H4 (cell line): ENCODE measurements at places on chromosomes 3 and 15.

DNA sequence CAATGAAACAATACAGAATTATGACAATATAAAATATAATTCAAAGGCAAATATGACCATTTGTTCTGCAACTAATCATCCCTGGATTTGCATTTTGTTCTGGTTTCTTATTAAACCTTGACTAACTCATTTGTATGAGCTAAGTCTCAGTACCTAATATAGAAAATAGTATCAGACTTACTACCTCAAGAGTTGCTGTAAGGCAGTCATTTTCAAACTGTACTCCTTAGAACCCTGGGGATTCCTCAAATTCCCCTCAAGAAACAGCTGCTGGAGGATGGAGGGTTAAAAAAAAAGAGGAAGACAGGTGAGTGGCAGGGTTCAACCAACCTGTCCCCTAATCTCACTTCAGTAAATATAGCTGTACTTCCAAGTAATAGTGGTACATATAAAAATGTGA lies 11.1 kb downstream of the ZBTB11 start:
- no peak for DNase-seq

DNA sequence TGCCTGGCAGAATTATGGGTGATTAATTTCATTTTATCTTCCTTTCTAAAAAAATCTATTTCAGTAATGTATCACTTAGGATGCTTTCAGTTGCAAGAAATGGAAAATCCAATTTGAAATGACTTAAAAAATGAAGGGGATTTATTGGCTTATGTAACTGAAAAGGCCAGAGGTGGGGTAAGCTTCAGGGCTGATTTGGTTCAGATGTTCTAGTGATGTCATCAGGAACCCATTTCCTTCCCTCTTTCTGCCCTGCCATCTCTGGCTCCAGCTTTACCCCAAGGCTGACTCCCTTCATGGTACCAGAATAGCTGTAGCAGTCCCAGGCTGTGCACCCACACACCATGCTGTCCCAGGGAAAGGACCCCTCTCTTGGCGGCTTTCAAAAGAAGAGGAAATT lies 18.5 kb upstream of the REC114 start:
- no peak for DNase-seq

DNA sequence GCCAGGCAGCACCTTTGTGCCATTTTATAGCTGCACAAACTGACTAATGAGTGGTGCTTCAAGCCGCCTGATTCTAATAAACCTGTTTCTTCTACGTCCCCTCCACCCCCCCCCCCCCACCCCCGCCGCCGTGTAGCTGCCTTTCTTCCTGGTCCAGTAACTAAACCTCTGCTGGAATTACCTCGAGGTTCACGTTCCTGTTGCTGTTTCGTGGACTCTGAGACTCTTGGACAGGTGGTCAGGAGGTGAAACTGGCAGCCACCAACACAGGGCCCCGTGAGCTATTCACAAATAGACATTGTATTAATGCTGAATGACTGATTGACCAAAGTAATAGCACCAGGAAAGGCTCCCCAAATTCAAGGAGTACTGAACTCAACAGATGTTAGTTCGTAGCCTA lies 73.9 kb downstream of the TRIM69 start:
- DNase-seq = no peak

DNA sequence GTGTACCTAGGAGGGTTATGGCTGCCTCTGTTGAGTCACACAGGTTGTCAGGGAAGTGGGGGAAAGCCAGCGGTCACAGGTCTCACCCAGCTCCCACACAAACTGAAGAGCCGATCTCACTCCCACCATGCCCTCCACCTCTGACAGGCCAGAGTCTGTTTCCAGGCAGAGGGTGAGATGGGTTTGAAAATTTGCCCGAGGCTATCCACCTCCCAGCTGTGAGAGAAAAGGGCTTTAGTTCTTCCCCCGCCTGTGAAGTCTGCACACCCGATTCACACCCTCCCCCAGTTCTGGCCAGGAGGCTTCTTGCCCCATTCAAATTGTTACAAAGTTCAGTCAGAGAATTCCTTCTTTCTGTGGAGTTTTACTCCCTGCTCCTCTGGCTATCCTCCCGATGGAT lies 446.9 kb downstream of the EDEM1 start:
- DNase-seq = no peak

- no peak for DNase-seq
Observed at GRCh38 chr3:172938788-172939187, 188.3 kb downstream of the ECT2 start.

DNA sequence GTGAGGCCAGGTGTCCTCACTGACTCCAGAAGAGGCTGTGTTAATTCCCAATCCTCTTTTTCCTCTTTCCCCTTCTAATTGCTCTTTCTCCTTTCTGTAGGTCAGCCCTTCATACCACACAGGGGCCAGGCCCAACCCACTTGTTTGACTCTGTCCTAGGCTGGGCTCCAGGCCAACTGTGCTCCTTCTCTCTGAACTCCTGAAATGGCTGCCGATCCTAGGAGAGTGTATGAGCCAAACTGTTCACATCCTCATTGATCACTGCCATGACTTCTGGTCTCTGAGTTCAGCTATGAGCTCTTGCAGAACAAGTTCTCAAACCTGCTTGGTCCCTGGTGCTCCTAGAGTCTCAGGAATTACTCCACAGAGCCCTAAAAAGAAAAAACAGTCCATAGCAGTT lies 145.1 kb downstream of the VGLL4 start:
- peak; percentile 67 for DNase-seq

GRCh38 chr3:45991341-45991740 lies 4.3 kb downstream of the FYCO1 start:
- DNase-seq = no peak

DNA sequence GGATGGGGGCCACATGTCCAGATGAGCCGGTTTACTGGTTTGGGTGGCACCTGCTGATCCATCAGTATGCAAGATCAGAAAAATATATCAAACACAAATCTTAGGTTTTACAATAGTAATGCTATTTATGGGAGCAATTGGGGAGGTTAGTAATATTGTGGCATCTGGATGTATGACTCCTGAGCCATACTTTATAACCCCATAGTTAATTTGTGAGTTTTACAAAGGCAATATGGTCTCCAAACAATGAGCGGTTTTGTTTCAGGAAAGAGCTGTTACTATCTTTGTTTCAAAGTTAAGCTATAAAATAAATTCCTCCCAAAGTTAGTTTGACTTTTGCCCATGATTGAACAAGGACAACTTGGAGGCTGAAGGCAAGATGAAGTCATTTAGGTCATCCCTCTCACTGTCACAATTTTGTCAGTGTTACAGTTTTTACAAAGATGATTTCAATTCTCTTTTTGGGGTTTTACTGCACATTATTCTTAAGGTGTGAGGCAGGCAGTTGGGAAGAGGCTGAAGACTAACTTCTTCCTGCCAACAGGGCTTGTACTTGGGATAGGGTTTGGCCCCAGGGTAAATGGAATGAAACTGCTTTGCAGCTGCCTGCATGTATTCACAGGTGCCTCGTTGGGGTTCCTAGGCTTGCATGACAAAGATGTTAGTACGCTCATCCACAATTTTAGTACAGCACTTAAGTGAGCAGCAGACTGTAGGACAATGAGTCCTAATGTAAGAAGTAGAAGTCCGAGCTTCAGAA lies 296.6 kb upstream of the NDN start:
- DNase-seq = no peak

DNA sequence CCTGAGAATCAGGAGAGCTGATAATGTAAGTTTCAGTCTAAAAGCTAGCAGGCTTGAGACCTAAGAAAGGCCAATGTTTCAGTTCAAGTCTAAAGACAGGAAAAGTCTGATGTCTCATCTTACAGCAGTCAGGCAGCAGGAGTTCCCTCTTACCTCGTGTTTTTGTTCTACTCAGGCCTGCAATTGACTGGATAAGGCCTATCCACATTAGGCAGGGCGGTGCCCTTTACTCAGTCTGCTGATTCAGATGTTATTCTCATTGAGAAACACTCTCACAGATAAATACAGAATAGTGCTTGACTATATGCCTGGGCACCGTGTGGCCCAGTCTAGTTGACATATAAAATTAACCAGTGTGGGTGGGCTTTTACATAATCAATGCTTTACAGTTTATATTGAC lies 122.4 kb downstream of the NR1D2 start:
- DNase-seq = no peak

DNA sequence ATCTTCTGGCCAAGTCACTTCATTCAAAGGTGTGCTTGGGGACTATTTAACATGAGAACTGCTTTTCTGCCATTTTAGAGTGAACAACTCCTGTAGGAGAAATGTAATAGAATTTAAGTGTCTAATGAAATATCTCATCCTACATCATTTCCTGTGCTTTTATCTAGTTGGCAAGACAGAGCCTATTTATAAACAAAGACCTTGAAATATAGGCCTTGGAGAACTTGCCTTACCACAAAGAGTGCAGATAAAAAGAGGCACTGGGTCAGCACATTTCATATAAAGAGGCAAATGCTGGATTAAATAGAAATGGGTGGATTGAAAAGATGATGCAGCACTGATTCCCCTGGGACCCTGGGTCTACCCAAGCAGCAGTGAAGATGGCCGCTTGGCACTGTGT lies 278.0 kb downstream of the SUCLG2 start:
- no peak for DNase-seq

DNA sequence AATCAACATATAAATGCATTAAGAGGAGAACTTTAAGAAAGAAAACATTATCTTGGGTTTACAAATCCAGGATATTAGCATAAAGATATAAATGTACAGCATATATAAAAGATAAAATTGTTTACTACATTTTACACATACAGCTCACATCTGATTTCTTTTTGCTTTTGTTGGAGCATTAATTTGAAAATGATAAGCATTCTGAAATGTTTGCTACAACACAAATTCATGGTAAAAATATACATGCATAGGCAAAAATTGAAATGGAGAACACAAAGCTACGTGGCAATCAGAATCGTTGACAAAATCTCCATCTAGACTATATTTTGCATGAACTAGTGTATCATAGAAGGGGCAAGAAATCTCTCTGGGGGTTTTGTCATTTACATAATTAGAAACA lies 159.1 kb downstream of the TIGIT start:
- DNase-seq = no peak

DNA sequence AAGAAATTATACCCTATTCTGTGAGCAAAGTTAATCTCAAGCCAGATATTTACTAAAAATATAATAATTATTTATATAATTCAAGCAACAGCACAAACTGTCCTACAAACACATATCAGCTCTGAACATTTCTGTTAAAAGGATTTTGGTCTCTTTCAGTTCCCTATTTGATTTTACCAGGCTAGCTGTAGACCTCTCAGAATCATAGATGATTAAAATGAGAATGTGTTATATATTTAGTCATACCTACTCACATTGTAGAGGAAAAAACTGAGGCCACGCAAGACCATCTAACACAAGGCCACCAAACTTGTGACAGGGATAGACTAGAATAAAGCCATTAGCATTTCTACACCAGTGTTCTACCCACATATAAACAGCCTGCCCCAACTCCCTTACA lies 28.5 kb downstream of the ACKR4 start:
- no peak for DNase-seq

DNA sequence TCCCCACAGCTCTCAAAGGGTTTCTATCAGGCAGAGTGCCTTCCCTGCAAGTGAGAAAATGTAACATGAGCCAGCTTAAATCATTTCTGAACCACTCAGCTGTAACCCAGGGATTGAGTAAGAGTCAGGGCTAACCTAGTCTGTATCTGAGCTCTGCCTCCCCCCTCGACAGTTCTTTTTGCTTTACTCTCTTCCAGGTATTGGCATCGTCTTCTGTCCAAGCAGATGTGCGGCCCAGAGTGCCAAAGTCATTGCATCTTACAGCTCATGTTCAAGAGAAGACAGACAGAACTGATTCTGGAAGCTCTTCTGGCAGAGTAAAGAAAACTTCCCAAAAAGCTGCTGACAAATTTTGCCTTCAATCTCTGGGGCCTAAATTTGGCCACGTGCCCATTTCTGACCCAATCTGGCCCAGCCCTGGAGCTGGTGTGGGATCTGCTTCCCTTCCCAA lies 74.8 kb downstream of the ABHD5 start:
- no peak for DNase-seq

DNA sequence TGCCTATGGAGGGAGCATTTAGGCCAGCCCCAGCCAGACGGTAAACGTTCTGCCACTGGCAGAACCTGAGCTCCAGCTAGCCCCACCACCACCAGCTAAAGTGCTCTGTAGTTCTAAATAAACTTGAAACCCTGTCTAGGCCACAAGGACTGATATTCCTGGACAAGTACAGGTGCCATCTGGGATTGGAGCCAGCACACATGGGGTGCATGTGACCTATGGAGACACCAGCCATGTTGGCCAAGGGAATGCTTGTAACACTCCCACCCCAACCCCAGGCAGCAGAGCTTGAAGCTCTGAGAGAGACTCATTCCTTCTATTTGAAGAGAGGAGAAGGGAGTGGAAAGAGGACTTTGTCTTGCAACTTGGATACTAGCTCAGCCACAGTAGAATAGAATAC lies 284.5 kb upstream of the DCBLD2 start:
- DNase-seq = no peak

- DNase-seq = no peak
Observed at GRCh38 chr3:64901522-64901885, 213.7 kb upstream of the ADAMTS9 start.

DNA sequence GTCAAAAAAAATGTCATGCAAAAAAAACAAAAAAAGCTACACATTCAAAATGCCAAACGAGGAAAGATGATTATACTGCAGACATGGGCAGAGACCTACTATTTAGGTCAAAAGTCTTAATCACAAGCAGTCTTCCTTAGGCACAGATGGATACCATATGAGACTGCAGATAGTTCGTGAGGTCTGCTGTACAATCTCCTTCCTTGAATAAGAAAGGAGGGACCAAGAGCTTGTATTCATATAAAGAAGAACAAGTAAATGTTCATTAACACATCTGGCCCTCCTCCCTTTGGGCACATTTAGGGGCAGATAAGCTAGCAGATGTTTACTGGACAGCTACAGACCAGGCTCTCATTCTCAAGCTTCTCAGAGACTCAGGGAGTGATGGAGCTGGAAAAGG lies 45.3 kb downstream of the ANXA2 start:
- DNase-seq = no peak

- no peak for DNase-seq
Observed at GRCh38 chr3:170896781-170897180, 11.7 kb downstream of the EIF5A2 start.

GRCh38 chr3:197750858-197751737 lies 1.4 kb downstream of the FYTTD1 start:
- peak; percentile 31 for DNase-seq

DNA sequence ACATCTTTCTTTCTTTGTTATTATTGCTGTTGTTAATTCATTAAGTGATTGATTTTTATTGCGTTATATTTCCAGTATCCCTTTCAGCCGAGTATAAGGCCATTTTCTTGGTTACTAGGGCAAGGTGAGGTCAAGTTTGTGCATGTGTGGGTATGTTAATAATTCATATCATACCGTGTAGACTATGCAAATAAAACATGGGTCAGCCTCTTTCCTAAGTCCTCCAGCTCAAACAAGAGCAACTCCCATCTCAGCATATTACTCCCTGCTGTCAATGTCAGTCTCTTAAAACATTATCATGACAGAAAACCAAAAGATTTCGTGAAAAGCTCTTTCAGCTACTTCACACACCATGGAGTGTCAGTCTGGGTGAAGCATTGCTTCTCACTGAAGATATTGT lies 103.9 kb upstream of the ST8SIA2 start:
- DNase-seq = no peak

- DNase-seq = no peak
Observed at GRCh38 chr3:26029321-26029720, 239.4 kb downstream of the OXSM start.

GRCh38 chr3:109114746-109115145 lies 3.2 kb downstream of the MORC1 start:
- DNase-seq = no peak

- DNase-seq = no peak
Observed at GRCh38 chr15:93932164-93932776, 299.1 kb upstream of the MCTP2 start.

GRCh38 chr3:119647171-119647570 lies 13.2 kb downstream of the POPDC2 start:
- DNase-seq = no peak

GRCh38 chr3:49427586-49427985 lies 1.5 kb downstream of the NICN1 start:
- no peak for DNase-seq
